Iris pigment epithelial cell (primary cell): ENCODE measurements at places on chromosomes 6 and 20.

DNA sequence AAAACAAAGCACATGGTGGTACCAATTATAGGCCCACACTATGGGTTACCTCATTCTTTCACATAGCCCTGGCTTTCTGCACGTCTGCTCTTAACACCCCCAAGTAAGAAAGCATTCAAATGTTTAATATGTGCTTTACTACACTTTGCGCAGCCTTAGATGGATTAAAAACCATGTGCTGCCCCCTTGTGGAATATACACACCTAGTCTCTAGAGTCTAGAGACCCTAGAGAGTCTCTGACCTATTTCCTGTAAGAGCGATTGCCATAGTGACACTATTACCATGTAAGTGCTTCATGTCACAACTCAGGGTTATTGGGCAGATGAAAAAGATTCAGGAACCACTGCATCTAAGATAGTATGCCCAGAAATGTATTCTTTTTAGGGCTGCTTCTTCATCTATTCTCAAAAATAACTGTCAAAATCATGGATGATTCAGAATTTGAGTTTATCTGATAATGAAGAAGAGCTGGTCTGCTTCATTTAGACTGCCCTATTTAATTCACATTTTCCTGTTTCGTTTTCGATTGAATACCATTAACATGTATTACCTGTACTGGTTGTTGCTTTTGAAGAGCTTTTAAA is 186.3 kb downstream of the ADGB start:
- peak; percentile 53 for DNase-seq

- DNase-seq = no peak
Measured at GRCh38 chr6:149132336-149132735, 185.2 kb upstream of the TAB2 start.

- peak; percentile 80 for DNase-seq
Measured at GRCh38 chr6:16206595-16207037, 31.8 kb upstream of the GMPR start.

DNA sequence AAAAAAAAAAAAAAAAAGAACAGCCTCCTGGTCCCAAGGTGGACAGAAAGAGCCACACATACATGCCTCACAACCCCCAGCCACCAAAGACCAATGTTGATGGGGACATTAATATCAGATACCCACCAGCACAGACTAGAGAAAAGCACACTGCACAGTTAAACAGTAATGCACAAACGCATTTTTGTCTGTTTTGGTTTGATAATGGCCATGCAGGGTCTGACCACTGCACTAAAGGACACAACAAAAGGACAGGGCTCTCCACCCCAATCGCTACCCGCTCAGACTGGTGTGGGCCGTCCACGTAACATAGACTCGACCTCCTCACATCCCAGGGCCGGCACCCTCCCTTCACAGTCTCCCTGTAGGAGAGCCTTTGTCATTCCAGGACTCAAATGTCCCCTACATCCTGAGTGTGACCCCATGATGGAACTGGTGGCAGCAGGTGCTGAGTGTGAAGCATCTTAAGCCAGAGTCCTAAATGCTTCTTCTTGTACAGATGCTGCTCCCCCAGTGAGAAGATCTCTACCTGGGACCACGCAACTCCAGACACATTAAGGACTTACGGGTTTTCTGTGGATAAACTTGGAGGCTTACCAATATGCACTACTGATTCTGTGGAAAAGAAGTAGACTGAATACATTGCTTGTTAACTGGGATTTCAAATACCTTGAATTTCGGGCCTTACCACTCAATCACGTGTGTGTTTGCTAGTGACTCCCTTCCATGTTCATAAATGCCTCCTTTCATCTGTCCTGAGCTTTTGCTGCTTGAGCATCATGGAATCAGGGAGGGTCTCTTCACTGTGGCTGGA is 28.0 kb downstream of the RRBP1 start:
- no peak for DNase-seq

DNA sequence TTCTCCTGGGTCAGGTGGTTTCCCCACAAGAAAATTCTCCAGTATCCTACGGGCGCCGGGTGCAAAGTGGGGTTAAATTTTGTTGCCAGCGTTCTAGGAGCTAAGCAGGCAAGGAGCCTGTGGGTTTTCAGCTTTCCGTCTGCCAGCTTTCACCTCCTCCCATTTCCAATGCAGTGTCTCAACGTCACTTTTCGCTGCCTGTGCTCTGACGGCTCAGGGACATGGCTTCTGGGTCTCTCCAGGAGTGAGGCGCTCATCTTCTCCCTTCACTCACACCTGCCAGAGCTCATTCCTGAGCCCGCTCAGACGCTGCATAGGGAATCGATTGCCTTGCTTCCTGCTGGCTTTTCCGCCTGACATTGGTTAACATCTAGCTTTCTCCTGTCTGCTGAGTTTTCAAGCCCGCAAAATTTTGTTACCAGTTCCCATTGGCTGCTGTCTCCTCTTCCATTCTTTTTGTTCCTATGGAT is 7.3 kb upstream of the NAA20 start:
- DNase-seq = no peak

DNA sequence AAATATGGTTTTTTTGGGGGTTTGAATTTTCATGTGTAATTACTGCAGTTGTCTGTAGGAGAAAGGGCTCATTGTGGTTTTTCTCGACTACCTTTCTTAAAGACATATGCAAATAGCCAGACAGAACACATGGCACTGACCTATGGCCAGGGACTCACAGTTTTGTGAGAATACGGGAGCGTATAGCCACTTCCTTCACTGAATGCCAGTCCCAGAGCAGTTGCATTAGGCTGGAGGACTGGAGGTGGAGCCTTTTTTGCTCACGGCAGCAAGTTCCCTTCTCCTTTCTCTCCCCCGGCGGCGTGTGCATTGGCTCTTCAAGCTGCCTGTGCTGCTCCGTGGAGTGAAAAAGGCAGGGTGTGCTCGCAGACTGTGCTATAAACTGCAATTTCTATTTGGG is 114.9 kb downstream of the AKAP7 start:
- DNase-seq = peak; percentile 60

DNA sequence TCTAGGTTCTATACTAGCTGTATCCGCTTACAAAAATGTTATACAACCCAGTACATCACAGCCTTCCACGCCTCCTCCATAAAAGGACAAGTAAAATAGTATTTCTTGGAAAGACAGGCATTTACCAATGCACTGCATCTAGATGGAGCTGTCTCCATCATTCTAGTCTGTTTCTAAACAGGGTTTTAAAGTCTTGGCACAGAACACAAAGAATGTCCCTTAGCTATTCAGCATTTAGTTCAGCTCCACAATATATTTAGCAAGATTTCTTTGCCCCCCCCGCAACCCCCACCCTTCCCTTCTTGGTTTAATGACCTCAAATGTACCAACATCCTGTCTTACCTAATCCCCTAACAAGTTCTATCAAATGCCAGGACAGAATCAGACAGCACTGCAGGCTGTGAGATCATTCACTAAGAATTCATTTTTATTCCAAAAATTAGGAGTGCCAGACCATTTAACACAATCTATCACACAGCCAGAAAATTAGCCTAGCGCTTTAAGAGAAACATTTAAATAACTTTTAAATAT is 198.6 kb downstream of the BACH2 start:
- DNase-seq = peak; percentile 95

DNA sequence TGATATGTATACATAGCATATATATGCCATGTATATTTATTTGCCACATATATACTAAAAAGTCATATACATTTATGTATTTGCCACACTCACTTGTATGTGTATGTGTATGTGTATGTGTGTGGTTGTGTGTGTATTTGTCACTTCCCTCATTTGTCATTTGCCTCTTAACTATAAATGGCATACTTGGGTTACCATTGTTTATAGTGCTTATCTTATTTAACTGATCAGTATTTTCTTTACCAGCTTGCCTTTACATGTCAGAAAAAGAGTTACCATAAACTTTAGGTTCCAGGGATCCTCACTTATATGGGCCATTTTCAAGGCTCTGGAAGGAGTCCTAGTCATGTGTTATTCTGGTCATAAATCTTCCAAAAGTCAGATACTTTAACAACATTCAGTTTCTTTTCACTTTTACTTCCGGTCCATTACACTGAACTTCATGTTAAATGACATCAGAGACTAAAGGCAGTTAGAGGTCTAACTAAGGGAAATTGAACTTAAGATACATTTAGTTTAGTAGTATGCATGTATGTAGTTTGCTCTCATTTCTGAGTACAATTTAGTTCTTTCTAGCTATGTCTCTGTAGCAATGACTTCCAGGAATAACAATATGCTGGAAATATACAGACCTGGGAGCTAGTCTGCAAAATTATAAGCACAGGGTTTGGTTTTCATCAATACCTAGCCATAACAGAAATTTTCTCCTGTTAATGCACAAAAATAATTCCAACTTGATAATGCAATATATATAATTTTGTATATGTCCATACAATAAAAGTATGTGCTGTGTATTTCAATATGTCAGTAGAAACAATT is 33.7 kb upstream of the HIVEP1 start:
- no peak for DNase-seq

DNA sequence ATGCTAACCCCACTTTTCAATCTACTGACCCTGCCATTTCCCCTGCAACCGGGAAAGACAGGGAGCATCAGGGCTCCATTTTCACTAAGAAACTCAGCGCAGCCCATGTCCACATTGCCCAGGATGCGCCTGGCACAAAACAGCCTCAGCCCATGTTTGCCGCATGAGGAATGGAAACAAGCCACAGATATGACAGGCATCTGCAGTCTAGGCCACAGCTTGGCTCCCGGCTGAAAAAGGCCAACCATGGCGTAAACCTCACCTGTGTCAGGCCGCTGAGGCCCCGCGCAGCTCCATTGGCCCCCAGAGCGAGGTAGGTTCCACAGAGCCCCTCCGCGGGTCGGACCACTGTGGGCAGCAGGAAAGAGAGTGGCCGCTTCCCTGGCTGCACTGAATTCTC is 21.7 kb downstream of the GGT7 start:
- no peak for DNase-seq

- DNase-seq = no peak
Measured at GRCh38 chr20:53328961-53329360, 264.7 kb downstream of the ZNF217 start.

DNA sequence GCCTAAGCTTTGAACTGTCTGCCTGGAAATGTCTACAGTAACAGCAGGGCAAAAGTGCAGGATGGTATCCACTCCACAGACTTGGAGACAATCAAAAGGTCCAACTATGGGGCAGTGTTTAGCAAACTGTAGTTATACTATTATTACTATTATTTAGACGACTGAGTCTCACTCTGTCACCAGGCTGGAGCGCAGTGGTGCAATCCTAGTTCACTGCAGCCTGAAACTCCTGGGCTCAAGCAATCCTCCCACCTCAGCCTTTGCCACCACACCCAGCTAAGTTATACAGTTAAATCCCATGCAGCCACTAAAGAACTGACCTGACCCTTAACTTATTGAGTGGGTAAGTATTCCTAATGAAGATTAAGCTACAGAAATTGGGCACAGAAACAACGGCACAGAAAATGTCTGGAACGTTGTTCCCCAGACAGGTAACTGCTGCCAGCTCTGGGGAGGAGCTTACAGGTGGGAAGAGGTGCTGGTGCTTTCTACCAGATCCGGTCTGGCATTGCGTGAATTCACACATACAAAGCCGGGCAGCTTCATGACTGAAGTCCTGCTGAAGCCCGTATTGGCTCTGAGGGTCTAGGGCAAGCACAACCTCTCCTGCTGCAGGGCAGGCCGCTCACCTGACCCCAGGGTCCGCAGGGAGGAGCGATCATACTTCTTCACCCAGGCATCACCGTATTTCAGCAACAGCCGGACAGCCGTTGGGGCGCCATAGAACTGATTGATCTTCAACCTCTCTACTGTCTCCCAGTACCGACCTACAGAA is 27.0 kb upstream of the APMAP start:
- DNase-seq = no peak

DNA sequence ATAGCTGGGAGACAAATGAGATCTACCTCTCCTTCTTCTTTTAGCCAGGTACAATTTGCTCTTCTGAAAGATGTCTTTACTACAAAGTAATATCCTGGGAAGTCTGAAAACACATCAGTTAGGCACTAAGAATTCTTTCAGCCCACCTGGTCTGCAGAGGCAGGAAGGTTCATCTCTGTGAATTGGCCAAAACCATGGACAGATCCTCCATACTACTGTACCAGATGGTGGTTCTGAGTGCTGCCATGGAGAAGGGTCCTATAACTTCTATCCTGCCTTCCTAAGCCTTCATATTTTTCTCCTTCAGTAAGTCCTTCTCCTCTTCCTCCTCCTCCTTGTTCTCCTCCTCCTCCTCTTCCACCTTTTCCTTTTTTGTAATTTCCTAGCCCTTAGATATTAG is 11.7 kb upstream of the PCSK2 start:
- DNase-seq = no peak

DNA sequence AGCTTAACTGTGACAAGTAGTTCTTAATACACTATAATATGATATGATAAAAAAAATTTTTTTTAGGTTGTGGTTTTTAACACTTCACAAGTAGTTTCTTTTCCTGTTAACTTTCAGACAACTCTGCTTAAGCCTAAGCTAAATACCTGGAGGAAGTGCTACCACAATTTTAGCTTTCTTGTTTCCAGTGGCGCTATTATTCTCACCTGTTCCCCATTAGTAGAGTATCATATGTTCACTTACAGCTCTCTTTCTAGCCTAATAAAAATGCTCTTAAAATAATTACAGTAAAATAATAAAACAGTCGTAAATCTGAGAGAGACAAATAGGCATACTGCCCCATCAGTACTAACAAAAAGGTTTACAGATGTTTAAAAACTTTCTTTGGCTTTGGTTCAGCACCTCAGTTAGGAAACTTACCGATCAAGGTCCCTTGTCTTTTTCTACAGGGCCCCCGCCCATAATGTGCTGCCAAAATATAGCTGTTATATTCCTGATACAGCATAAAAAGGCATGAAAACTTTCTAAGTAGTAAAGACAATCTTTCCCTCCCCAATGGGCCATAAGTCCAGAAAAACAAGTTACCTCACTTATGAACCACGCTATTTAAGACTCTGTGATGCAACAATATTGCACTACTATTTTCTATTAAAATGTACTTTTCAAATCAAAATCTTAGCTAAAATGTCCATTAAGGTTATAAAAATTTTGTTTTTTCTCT is 57.9 kb downstream of the SESN1 start:
- DNase-seq = no peak

DNA sequence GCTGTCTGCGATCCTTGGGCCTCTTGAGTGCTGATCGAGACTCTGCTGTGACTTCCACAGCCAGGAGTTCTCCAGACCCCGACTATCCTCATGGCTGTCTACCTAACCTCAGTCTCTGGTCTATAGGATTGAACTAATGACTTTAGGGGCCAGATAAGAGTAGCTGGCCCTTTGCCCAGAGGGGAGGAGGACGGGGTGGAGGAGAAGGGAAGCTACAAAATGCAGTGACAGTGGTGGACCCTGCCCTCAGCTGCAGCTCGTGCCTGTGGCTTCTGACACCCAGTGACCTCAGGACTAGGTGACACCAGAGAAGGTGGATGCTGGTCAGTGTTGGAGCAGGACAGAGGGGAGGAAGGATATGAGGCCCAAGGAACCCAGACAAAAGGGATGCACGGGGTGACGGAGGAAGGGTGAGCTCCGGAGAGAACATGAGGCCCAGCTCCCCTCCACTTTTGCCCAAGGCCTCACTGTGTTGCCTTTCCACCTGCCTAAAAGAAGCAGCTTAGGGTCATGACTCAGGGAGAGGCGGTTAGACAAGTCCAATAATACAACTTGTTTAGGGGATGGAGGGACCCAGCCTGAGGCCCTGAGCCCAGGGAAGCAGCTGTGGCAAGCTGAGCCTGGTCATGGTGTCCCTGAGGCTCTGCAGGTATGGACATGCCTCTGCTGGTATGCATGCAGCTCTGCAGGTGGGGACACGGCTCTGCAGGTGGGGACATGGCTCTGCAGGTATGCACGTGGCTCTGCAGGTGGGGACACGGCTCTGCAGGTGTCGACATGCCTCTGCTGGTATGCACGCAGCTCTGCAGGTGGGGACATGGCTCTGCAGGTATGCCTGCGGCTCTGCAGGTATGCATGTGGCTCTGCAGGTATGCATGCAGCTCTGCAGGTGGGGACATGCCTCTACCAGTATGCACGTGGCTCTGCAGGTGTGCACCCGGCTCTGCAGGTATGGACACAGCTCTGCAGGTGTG is 67.7 kb downstream of the SYNJ2 start:
- DNase-seq = no peak
